Dermis lymphatic vessel endothelial cell (primary cell): ENCODE measurements at places on chromosomes 7 and 10. TPM values are rescaled to one million over a fixed set of nuclear protein-coding genes. Genes with fewer than 3 reads are reported as not detected.

The CLRN3 gene
- total RNA-seq = 0.33 and 0.43 TPM in 2 replicates

The GIMAP6 gene
- 248 and 292 TPM in 2 replicates for total RNA-seq

The RHEB gene
- total RNA-seq = 60.2 and 62.9 TPM in 2 replicates

The INA gene
- under 0.01 and 0.11 TPM in 2 replicates for total RNA-seq

The TDRD1 gene
- total RNA-seq = under 0.01 TPM in 1 of 2 replicates, not detected in the other

The NUDT5 gene
- 42.5 and 44.0 TPM in 2 replicates for total RNA-seq

The GSTK1 gene
- 66.9 and 81.5 TPM in 2 replicates for total RNA-seq

The CTNNA3 gene
- total RNA-seq = 0.22 and 0.26 TPM in 2 replicates

The GIMAP7 gene
- total RNA-seq = 107 and 139 TPM in 2 replicates

The ECHDC3 gene
- 15.7 and 21.7 TPM in 2 replicates for total RNA-seq

The KIF20B gene
- 3.0 and 3.7 TPM in 2 replicates for total RNA-seq

The GPR85 gene
- 0.11 and 0.17 TPM in 2 replicates for total RNA-seq

The AGMO gene
- total RNA-seq = 2.5 TPM in 2 replicates

The SERPINE1 gene
- 23.4 and 74.3 TPM in 2 replicates for total RNA-seq

The CALML5 gene
- total RNA-seq = not detected in 2 replicates

The GBX1 gene
- total RNA-seq = not detected in 2 replicates

The SPDYE5 gene
- total RNA-seq = not detected in 2 replicates

The UBN2 gene
- 3.5 and 5.9 TPM in 2 replicates for total RNA-seq

The FKBP9 gene
- total RNA-seq = 149 and 186 TPM in 2 replicates

The CALCR gene
- total RNA-seq = not detected in 2 replicates

The GPRIN2 gene
- total RNA-seq = not detected in 2 replicates

The XRCC2 gene
- 0.98 and 1.4 TPM in 2 replicates for total RNA-seq

The GPR26 gene
- not detected in 2 replicates for total RNA-seq

The PLXNA4 gene
- total RNA-seq = 5.3 and 30.2 TPM in 2 replicates

The EIF5AL1 gene
- total RNA-seq = 0.17 and 0.33 TPM in 2 replicates

The NEUROD6 gene
- total RNA-seq = not detected in 2 replicates

The SORCS1 gene
- not detected in 2 replicates for total RNA-seq

The IFIT1 gene
- total RNA-seq = 0.77 and 1.5 TPM in 2 replicates

The CDH23 gene
- under 0.01 TPM in 2 replicates for total RNA-seq

The LHFPL3 gene
- not detected in 2 replicates for total RNA-seq

The ANKMY2 gene
- 12.5 and 13.0 TPM in 2 replicates for total RNA-seq

The GIGYF1 gene
- total RNA-seq = 14.4 and 16.0 TPM in 2 replicates

The NRG3 gene
- total RNA-seq = 10.6 and 15.2 TPM in 2 replicates
